Common myeloid progenitor, CD34-positive (primary cell): ENCODE measurements at places on chromosomes 3 and 15.

DNA sequence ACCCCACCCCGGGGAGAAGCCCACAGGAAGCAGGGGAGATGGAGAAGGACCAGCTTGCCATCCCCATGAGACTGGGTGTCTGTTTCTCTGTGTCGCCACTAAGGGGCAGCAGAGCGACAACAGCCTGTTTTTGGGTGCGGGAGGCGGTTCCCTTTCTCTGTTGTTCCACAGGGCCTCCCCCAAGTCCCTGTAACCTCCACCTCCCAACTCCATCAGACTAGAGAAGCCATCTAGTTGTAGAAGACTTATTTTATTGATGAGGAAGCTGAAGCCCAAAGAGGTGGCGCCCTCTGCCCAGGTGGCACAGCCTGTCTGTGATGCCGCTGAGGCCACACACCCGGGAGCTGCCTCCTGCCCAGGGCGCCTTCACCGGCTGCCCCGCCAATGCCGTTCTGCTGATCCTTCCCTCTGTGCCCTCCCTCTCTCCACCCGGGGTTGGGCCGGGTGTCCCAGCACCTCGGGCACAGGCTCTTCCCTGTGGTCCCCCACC, 3.9 kb upstream of the CCDC9B start:
- DNase-seq, result peak; percentile 82

DNA sequence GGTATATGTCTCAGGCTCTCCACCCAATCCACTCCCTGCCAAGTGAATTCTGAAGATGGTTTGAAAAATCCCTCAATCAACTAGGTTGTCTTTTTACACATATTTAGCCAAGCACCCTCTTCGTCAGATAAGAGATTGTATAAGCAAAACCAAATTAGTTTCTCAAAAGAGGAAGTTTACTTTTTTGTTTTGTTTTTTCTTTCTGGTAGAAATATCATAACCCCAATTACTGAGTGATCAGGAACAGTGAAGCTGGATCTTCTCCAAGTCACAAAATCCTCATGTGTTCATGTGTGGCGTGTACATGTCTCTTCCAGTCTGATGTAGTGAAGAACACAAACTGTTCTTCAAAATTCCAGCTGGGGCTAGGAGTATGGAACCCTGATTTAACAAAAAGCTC, 180.6 kb downstream of the FOXP1 start:
- no peak for DNase-seq

DNA sequence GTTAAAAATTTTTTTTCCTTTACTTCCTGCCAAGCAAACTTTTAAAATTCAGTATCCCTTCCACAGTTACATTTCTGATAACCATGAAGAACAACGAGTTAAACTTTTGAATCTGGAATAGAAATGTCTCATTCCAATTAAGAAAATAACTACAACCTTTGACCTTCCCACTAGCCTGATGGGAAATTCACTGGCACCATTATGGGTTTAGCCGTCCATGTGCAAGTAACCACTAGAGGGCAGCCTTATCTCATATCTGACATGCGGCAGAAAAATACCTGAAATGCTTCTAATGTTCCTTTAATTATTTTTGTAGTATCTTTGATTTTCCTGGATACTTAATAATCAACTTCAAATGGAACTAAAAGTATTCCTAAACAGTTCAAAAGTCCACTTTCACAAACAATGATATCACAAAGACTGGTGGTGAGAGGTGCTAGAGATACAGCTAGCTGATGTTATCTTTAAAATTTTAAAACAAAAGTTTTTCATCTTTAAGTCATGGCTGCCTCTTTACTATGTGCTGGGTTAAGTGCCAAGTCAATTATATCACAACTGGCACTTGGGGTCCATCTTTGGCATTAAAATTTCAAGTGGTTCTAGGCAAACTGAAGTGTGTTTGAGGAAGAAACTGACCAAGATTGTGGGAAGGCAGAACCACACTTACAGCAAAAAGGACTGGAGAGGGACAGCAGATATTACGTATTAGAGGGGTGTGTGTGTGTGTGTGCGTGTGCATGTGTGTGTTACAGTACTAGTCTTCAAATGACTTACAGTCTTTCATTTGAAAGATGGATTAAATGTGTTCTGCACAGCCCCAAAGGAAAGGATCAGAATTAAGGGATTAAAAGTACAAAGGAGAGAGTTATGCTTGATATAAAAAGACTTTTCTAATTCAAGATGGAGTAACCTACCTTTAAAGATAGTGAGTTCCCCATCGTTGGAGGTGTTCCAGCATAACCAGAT, 107.1 kb upstream of the ICE2 start:
- peak; percentile 80 for DNase-seq

GRCh38 chr3:87771337-87772192, 287.2 kb downstream of the CGGBP1 start:
- peak; percentile 80 for DNase-seq

DNA sequence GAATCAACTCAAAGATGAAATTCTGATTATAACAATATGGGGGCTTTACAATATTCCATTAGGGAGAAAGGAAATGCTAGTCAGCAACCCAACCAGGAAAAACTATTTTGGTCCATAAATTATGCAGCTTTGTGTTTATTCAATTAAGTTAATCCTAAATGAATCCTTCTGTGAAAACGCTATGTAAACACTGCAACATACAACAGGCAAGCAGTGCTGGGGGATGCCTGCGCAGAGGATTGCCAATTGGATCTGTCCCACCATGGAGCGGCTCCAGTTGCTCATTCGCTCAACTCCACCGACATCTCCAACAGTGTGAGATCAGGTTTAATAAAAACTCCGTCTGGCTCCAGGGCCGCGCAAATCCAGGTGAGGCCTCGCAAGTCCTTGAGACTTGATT, 290.5 kb upstream of the VEPH1 start:
- no peak for DNase-seq

DNA sequence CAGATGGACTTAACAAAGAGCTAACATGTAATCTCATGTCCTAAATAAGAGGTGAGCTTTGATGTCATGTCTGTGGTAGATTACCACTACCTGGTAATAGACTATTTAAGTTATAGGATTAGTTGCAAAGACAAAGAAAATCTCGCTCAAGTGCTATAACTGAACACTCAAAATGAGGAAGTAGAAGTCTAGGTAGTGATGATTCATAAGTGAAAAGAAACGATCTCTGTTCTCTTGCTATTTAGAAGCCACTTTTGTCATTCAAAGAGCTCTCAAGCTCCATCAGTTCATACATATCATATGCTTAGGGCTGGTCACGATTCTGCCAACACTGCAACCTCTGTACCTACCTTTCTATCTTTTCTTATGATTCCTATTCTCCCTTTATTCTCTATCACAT, 110.9 kb downstream of the EDEM1 start:
- peak; percentile 84 for DNase-seq
